Substantia nigra (tissue), 51 donors: ENCODE measurements at places on chromosomes 11 and 22.

DNA sequence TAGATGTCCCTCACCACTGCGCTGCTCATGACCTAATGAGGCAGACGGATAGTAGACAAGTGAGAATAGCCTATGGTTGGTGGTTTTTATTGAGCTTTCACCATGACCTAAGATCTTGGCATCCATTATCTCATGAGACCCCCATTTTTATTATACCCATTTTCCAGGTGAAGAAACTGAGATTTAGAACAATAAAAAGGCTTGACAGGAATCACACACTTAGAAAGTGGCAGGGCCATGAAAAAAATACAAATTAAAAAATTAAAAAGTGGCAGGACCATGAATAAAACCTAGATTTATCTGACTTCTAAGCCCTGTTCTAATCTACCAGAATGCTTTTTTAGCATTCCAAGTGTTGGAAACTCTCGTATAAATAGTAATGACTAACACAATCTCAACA, 1.1 kb downstream of the LRRC55 start:
- no peak for DNase-seq

DNA sequence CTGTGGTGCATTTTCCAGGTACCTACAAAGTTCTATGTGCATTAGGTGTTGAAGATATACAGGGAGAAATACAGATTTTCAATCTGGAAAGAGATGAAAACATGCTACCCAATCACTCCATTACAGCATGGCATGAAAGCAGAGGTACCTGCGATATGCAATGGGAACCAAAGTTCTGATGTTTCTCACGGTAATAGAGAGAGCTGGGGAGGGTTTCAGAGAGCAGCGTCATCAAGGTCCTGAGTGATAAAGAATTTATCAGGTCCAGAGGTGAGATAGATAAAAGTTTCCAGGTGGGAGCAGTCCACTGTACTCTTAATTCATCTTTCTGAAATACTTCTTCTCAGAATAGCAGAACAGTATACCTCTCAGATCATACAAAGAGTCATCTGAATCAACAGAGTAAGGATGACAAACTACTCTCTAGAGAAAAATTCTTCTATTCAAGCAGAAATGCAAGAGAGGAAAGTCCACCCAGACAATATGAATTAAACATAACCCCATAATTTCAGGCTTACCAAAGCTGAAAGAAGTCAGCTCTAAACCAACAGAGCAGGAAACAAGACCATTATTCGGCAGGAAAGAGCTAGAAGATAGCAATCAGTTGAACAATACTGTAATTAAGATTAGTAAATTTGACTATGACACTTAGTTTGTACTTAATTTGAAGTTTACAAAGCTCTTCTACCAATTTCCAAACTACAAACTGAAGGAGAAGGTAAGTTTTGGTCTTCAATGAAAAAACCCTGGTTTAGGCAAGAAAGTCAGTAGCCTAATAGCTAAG, 12.8 kb downstream of the CTSC start:
- no peak for DNase-seq

- DNase-seq = no peak
Observed at GRCh38 chr11:32706985-32707741, 87.3 kb downstream of the CCDC73 start.

DNA sequence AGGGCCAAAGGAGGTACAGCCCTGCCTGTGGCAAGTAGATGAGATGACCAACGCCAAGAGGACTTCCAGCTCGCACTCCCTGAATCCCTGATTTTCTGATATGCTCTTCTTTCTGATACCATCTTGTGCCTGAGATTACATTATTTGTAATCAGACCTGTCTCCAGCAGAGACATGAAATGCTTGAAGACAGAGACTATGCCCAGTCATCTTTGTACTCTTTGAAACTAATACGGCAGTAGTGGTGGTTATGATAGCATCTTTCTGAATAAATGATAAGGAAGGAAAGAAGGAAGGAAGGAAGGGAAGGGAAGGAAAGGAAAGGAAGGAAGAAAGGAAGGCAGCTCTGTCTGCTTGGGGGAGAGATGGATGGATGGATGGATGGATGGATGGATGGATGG, 27.8 kb downstream of the IL10RA start:
- no peak for DNase-seq

GRCh38 chr11:118102721-118103261, 16.0 kb upstream of the SMIM35 start:
- no peak for DNase-seq

DNA sequence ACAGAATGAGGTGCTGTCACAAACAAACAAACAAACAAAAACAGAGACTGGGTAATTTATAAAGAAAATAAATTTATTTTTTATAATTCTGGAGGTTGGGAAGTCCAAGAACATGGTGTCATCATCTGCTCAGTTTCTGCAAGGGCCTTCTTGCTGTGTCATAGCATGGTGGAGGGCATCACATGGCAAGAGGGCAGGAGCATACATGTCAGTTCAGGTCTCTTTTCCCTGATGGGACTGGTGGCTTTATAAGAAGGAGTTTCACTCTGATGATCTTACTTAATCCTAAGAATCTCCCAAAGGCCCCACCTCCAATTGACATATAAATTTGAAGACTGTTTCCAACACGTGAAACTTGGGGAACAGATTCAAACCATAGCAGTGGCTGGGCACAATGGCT, 135.7 kb downstream of the NECTIN1 start:
- no peak for DNase-seq

DNA sequence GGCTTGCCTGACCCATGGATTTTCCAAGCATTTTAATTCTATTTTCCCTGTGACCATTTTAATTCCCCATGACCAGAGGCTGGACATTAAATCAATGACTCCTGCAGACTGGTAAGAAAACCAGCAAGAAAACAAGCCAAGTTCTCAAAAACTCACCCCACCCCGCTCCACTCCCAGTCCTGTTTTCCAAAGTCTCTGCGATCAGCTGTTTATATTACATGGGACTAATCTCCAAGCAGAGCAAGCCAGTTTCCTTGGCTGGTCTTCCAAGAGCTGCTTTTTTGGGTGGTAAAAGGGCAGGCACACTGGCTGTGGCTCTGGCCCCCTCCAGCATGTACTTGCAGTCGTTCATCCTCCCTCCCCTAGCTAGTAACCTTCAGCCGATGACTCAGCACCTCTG, 97.9 kb downstream of the RRAS2 start:
- no peak for DNase-seq

- no peak for DNase-seq
Observed at GRCh38 chr11:115696563-115696962, 192.3 kb upstream of the CADM1 start.

GRCh38 chr22:40635940-40636379, 559 bp downstream of the MRTFA start:
- no peak for DNase-seq

DNA sequence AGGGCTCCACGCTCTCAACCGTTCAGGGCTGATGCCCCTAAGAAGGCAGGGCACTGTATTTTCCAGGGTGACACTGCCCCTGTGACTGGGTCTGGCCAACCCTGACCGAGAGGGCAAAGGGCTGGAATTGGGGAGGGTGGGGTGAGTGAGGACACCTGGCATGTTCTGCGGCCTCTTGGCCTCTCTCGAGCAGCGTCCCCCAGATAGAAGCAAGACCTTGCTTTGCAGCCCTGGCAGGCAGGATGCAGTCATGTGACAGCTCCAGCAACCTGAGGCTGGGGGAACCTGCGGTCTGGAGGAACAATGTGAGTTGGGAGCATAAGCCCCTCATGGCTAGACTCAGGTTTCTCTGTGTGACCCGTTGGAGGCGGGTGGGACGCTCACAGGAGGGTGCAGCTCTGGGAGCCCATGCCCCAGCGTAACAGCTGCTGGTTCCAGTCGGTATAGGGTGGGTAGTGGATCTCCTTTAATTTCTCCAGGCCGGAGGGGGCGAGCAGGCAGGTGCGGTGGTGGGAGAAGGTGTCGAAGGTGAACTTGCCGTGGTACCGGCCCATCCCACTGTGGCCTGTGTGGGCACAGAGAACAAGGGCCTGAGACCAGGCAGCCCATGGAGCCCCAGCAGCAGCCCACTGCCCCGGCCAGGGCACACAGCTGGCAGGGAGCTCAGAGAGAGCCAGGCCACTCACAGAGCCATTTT, 11.4 kb downstream of the ALDH3B2 start:
- DNase-seq = no peak

DNA sequence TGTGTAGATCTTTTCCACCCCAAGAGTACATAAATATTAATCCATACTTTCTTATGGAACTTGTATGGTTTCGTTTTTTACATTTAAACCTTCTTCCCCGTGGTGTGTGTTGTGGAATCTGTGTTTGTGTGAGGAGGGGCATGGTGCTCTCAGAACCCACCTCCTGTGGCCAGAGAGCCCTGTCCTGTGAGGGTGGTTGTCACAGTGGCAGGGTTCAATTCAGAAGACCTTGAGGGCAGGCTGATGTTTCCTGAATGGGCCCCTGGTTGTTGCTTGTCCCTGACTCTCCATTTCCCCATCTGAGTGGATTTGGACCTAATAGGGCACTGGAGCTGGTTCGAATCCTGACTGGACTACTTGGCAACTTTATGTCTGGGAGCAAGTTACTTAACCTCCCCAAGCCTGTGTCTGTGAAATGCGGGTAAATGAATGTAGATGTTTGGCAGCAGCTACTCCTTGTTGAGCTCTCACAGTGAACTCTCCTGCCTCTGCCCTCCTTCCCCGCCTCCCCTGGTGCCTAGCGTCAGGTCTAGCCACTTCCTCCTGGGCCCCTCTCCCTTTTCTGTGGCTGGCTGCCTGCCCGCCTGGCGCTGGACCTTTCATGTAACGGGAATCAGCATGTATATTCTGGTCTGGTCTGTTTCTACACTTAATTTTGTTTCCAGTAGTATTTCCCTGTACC, 7.3 kb downstream of the NEAT1 start:
- DNase-seq = peak; percentile 68

DNA sequence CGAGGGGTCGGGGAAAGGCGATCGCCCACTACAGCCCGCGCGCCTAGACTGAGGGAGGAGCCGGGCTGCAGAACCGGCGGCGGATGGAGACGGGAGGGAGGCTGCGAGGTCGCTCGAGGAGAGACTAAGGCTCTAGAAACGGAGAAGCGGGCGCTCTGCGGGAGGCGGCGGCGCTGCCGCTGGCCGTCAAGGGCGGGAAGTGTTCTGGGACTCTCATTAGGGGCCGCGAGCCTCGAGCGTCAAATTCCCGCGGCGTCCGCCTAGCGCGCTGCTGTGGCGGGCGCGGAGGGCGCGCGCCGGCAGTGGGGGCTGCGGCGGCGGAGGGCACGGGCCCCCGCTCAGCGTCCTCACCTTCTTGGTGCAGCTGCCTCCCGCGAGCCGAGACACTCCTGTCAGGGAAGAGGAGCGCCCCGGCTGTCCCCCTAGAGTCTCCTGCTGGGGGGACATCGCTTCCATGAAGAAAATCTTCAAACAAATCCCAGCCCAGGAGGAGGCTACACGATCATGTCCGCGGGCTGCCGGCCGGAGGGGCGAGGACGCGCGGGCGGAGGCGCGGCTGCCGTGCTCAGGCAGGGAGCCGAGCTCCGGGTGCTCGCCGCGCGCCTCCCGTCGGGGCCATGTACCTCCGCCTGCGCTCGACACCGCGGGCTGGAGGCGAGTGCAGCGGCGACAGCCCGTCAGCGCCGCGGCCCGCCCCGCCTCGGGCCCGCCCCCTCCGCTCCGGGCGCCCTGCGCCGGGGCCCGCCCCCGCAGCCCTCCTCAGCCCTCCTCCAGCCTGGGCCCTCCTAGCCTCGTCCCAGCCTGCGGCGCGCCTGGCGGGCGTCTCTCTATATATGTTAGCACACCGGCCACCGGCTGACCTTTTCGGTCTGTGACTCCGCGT, at the start of gene ARHGAP20:
TSS of gene ARHGAP20 (minus strand) at position 662 of the 883 bp plus-strand sequence. CDS start at position 456, 206 bp downstream.
- DNase-seq = peak; percentile 48

- DNase-seq = no peak
Observed at GRCh38 chr11:57497303-57498247, 17.9 kb downstream of the SLC43A1 start.

- DNase-seq = no peak
Observed at GRCh38 chr22:50606946-50607658, 6.5 kb downstream of the MAPK8IP2 start.

- DNase-seq = no peak
Observed at GRCh38 chr11:3920148-3920852, 64.8 kb downstream of the STIM1 start.

DNA sequence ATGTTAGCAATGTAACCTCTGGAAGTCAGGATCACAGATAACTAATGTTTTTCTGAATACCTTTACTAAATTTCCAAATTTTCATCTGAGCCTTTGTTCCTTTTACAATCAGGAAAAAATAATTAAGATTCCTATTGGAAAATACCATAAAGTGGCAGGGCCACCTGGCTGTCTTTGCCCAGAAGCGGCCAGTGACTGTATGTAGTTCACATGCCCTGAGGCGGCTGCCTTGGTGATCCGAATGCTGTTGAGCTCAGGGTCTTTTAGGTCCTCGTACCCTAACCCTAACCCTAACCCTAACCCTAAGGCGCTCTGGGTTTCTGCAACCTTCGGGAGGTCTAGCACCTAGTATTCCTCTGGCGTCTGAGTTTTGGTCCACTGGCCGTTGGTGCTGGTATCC, 8.5 kb upstream of the ARFGAP3 start:
- DNase-seq = no peak

GRCh38 chr11:7437696-7438095, 47.6 kb upstream of the OLFML1 start:
- DNase-seq = no peak

GRCh38 chr11:48001438-48002021, 21.2 kb downstream of the PTPRJ start:
- no peak for DNase-seq

DNA sequence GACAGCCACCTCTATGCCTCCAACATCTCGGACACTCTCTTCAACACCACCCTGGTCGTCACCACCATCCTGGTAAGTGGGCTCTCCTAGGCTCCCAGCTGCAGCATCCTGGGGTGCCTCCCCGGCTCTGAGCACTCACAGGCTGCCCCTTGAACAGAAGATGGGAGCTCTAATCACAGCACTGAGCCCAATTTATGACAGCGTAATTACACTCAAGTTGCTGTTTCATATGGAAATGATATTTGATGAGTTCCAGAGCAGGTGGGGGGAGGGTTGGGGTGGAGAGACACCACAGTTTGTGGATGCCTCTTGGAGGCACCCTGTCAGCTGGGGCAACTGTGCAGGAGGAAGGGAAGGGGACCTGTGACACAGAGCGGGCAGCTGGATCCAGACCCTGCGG, 125.3 kb upstream of the TBCEL start:
- no peak for DNase-seq

- DNase-seq = no peak
Observed at GRCh38 chr11:7612661-7613393, 60.5 kb downstream of the CYB5R2 start.

GRCh38 chr11:63681321-63682065, at the start of gene RTN3:
RTN3 (plus strand) TSS chr11:63681500; CDS start chr11:63681637, 137 bp downstream.
- peak; percentile 87 for DNase-seq

DNA sequence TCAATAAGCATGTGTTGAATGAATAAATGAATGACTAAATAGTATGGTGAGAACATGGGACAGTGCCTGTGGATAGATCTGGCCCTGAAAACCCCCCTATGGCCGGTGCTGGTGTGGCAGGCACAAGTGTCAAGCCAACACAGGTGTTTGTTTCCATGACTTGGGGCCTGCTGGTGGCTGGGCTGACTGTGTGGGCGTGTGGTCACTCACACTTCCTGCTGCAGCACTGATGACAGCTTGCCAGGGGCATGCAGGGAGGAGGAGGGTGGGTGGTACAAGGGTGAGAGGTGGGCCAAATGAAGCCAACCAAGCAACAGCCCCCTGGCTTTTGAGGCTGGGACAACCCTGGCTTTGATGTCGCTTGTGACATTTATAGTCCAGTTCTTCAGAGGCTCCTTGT, 30.3 kb upstream of the ABCC8 start:
- DNase-seq = no peak
